ENCODE measurements at places on chromosomes 16 and 17.

- no peak for DNase-seq
These were observed 25.9 kb upstream of the FAAP100 start for GRCh38 chr17:81578038-81578441.

DNA sequence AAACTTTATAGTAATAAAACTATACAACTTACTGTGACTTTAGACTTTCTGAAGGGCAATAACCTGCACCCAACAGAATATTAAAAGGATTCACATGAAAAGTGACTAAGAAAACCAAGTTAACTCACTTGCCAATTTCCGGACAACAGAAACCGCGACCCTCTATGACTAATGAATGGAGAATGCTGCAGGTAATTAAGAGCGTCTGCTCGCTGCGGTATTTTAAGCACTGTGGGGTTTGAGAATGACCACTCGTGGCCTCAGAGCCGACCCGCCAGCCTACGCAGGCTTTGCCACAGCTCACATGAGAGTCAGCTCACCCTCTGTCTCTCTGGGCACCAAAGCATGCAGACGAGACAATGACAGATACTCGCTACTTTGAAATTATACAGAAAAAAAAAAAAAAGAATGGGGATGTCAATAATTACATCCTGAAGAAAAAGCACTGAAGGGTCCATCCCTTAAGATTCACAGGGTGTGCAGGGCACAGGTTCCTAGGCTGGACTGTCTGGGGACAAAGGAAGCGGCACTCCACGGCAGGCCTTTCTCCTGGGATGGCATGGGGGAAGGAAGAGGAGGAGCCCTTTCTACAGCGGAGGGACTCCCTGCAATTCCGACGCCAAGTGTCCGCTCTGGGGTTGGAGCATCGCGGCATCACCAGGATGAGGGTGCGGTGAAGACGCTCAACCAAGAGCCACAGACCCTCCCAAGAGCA, 35.0 kb downstream of the ZCCHC14 start:
- DNase-seq: peak; percentile 59

DNA sequence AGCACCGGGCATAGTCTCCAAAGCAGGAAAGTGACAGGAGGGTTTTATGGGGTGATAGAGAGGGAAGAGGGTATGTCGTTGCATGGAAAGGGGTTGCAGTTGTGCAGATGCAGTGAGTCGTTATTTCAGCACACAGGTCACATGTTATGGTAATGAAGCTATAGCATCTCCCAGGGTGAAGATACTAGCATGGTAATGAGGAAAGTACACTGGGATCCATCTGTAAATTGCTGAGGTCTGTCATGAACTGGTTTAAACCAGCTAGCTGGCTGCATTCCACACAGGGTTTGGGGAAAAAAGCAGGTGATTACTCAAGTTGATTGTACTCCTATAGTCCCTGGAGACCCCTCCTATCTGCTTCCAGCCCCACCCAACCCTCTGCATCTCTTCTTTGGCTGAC, 11.7 kb downstream of the COX11 start:
- no peak for DNase-seq

DNA sequence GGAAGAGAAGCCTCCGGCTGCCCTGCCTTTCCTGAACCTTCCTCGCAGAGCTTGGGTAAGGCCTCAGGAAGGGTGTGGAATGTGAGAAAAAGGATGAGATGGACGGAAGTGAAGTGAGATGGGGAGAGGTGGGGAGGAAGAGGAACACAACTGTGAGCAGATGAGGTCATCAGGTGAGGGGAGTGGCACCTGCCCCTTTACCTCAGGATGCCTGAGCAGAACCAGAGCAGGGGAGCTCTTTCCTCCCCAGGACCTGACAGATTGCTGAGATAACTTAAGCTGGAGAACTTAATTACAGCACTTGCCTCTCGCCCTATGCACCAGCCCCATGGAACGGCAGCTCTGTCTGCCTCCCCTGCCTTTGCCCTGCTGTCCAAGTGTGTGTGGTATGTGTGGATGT, 29.8 kb downstream of the TMEM132E start:
- DNase-seq: no peak

DNA sequence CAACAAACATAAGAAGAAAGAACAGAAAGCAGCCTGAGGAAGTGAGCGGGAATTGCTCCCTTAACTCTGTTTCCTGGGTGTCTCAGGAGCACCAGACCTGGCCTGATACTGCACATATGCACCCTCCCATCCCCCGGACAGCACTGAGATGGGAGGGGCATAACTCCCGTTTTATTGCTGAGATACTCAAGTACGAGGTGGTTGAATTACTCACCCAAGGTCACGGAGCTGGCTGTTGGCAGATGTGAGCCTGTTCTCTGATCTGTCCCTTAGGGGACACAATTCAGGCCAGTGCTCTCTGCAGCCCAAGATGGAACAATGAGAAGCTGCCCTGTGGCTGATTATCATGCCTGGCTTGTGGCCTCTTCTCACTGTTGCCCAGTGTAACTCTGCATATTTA, 9.1 kb upstream of the MED9 start:
- no peak for DNase-seq

All from stimulated activated CD4-positive, alpha-beta T cell treated with anti-CD3 and anti-CD28 coated beads, Interleukin-4, amount 100 ng/mL, for 24 hours (primary cell).